ENCODE measurements at places on chromosomes 16 and 17.

DNA sequence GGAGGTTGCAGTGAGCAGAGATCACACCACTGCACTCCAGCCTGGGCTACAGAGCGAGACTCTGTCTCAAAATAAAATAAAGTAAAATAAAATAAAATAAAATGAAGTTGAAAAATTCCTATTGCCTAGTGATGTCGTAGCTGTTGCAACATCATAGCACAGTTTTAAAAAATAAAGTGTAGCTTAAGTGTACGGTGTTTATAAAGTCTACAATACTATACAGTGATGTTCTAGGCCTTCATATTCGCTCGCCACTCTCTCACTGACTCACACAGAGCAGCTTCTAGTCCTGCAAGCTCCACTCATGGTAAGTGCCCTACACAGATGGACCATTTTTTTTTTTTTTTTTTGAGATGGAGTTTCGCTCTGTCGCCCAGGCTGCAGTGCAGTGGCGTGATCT, 43.5 kb upstream of the MNT start:
- no peak for DNase-seq

DNA sequence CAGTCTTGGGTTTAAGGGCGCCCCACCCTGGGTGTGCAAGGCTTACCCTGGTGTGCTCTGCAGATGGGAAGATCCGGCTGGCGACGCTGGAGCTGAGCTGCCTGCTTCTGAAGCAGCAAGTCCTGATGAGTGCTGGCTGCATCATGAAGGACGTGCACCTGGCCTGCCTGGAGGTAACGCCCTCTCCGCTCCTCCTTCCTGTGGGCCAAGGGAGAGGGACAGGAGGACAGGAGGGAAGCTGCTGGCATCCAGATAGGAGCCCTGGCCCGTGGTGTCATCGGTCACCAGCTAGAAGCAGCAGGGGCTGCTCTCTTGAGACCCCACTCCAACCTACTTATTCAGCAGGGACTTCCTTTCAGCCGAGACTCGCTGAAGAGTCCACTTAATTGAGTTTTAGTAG, 97.8 kb downstream of the CLEC16A start:
- no peak for DNase-seq

GRCh38 chr16:86099326-86099725, 200.4 kb downstream of the IRF8 start:
- no peak for DNase-seq

GRCh38 chr17:48247038-48247437, 139.5 kb downstream of the SNX11 start:
- no peak for DNase-seq

All from LoVo (cell line).